GM04504 (cell line): ENCODE measurements at places on chromosomes 2 and 18.
A peak's percentile ranks its signal among the peaks of the same experiment; 100 is the strongest.

- no peak for DNase-seq
Measured at GRCh38 chr2:228039752-228040534, 141.5 kb downstream of the SPHKAP start.

DNA sequence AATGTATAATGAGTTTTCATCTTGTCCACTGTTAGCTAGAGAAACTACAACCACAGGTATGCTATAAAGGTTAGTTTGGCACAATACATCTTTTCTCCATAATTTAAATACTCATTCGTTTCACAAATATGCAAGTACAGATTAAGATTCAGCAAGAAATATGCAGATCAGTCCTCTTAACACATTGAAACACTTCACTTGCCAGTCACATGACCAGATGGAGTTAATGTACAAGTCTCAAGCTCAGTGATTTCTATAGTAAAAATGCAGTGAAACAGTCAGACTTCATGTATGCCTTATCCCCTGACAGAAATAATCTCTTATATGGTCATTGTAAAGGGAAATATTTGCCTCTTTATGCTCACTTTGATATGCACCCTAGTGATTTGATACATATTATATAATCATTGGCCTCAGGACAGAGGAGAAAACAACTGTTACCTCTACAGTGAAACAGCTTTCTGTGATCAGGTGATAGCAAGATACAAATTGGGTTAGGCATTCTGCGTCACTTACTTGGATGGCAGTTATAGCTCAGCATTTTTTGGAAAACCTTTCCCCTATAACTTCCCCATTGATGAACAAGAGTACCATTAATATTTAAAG is 104.6 kb downstream of the TCF4 start:
- DNase-seq, result no peak

DNA sequence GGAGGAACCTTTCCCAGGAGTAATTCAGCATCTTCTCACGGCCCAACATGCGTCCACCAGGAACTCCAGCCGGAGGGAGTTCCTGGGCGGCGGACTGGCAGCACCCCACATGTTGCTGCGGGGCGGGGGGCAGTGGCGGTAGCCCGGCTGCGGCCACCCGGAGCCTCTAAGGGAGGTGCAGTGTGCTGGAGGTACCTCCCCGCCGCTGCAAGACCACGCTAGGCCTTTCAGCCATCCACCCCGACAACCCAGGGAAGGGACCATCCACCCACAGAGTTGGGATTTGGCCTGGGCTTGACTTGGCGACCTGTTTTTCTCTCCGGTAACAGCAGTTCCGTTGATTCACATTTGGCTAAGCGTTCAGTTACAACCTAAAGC is 625 bp downstream of the LYPD6 start:
- DNase-seq, result no peak

- no peak for DNase-seq
Measured at GRCh38 chr2:71857636-71858035, 290.0 kb downstream of the CYP26B1 start.

DNA sequence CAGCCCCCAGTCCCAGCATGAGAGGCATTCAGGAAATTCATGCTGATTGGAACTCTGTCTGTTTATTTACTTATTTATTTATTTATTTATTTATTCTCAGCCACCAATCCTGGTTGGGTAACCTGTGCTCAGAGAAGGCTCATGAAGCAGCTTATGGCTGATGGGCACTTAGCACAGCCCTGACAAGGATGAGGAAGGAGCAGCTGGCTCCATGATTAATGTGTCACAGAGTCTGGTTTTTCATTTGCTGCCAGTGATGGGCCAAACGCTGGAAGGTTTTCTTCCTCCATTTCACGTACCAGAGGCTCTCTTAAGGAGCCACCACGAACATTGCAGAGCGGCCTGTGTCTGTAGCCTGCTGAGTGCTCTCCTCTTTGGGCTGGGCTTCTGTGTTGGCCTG is 28.3 kb upstream of the KCNS3 start:
- DNase-seq, result no peak

- no peak for DNase-seq
Measured at GRCh38 chr2:204796581-204796980, 251.3 kb downstream of the PARD3B start.

DNA sequence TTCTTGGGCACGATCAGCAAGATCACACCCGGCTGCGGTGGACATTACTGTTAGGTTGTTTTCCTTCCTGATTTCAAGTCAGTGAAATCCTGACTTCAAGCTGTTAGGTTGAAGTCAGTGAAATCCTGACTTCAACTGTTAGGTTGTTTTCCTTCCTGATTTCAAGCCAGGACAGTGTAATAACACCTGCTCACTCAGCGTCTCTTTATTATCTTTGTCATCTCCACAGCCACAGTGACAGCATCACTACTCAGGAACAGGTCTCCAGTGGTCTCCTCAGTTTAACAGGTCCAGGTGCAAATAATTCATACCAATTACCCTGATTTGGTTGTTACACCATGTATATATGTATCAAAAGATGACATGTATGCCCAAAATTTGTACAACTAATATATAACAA is 208.1 kb upstream of the REG3G start:
- DNase-seq, result no peak

- DNase-seq, result no peak
Measured at GRCh38 chr18:28594034-28594433, 417.1 kb upstream of the CDH2 start.

- DNase-seq, result no peak
Measured at GRCh38 chr2:558302-558642, 118.9 kb downstream of the TMEM18 start.

- DNase-seq, result no peak
Measured at GRCh38 chr2:109557309-109557708, 56.5 kb downstream of the SEPTIN10 start.

DNA sequence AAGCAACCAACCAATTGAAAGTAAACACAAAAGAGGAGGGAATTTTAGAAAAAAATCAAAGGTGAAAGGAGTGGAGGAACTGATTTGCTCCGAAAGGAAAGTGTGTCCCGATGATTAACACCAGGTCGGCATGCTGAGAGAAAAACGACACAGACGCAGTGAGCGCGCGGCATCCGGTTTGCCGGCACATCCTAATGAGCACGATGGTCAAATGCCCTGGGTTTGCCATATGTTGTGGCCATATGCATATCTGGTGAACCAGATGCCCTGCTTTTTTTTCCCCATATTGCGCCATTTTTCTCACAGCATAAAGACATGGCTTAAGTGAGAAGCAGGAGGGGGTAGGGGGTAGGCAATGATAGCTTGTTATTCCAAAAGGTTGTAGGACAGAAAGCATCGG is 626.7 kb downstream of the BCL11A start:
- DNase-seq, result no peak

DNA sequence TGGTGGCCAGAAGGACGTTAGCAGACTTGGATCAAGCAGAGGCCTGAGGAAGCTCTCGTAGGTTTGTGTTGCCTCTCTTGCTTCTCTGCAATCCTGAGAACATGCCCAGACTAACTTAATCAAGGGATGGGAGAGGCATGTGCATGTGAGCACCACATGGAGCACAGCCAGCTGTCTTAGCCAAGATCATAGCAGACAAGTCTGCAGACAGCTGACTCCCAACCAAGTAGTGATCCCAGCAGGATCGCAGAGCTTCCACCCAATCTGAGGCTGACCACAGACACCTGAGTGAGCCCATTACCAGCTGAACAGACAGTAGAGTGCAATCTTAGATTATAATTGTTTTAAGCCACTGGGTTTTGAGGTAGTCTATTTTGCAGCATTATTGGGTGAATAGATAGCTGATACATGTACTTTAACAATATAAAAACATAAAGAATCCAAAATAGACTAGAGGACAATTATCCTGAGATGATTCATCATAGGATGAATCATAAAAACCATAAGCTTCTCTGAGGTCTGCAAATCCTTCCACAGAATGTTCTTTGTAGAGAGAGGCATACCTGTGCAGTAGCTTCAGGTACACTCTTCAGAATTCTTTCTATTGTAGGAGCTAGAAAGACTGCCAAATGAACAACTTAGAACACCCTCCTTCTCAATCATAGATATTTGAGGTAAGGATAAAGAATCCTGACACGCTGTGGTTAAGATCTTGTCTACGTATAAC is 25.2 kb upstream of the FAM110C start:
- no peak for DNase-seq

DNA sequence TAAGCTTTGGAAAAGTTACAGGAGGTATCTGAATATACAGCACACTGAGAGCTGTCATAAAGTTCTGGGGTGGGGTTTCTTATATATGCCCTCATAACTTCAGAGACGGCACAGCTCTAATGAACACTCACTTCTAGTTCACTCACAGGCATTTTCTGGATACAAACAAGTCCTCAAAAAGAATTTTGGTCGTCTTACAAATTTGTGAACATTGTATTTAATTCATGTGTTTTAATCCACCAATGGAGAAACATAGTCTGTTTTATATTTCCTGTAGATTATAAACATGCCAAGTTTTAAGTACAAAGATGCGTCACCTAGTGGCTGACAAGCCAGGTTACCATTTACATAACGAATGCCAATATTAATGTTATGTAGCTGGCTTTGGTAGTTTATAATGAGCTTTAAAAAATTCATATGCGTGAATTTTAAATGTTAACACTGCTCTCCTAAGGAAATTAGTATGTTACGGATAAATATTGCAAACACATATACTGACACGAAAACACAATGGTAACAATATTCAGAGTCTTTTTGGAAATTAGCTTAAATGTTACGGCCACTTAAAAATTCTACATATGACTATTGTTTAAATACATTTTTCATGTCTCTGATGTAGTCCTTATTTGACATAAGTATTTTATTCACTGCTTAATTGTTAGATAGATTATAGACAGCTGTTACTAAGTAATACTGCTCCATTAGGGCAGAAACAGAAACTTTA is 2.5 kb downstream of the COL3A1 start:
- DNase-seq, result no peak

DNA sequence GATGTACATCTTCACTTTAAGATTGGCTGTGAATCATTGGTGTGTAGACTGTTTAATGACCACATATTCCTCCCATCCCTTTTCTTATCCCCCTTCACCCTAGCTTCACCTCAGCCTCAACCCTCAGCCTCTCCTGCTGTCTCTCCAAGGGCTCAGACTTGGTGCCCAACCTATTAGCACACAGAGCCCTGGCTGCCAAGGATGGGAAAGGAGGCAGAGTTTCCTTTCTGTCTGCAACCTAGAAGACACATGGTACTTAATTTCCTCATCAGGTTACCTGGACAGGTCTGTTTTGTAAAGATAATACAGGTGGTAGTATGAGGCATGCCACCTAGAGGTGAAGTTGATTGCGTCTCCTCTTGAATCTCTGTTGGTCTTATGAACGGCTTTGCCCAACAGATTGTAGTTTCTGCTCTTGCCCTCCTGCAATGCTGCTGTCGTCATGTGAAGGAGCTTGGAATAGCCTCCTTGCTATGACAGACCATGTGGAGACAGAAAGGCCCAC is 44.5 kb upstream of the RMND5A start:
- DNase-seq, result no peak

DNA sequence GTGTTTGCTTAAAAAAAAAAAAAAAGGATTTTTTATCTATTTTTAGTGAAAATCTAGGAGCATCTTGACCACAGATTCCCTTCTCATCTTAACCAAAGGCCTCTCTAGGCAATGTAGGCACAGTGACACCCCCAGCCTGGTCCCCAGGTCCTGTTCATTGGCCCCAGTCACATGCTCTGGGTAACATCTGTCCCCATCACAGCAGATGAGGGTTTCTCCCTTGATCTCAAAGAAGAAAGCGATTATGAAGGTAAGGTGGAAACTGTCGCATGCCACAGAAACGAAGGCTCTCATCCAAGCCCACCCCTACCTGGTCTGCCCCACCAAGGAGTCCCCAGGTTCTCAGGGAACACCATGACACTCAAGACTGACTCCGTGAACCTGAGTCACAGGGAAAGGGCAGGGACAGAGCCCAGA is 4.7 kb downstream of the HS6ST1 start:
- DNase-seq, result no peak

DNA sequence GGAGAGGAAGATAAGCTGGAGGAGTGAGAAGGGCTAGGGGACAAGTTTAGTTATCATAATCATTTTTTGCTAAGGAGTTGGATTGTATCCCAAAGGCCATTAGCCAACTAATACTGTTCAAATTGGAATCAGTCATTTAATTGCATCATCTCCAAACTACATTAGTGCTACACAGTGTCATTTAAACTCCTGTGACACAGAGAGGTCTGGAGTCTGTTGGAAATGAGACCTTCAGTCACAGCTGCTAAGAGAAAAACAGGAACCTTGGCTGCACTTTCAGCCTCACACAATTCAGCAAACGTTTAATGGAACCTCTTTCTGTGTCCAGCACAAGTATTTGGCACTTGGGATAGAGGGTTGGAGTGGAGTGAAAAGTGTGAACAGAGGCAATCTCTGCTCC is 175.5 kb upstream of the MGAT5 start:
- DNase-seq, result no peak

GRCh38 chr2:20352230-20352578 is 1.6 kb upstream of the PUM2 start:
- DNase-seq, result no peak

- DNase-seq, result peak; percentile 75
Measured at GRCh38 chr2:118386641-118387302, 298.5 kb downstream of the INSIG2 start.

DNA sequence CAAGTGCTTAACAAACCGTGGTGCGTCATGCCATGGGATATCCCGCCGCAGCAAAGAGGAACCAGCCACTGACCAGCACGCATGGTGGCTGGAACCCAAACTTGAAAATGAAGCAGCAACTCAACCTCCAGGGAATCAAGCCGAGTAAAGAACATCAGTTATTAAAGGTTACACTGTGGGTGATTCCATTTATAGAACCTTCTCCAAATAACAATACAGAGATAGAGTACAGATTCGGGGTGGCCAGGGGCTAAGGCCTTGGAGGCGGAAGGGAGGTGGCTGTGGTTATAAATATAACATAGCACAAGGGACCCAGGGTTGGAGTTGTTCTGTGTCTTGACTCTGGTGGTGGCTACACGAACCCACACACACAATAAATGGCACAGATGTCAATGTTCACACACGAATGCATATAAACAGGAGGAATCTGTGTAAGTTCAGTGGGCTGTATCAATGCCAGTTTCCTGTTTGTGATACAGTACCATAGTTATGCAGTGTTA is 123.1 kb downstream of the EIPR1 start:
- DNase-seq, result no peak

DNA sequence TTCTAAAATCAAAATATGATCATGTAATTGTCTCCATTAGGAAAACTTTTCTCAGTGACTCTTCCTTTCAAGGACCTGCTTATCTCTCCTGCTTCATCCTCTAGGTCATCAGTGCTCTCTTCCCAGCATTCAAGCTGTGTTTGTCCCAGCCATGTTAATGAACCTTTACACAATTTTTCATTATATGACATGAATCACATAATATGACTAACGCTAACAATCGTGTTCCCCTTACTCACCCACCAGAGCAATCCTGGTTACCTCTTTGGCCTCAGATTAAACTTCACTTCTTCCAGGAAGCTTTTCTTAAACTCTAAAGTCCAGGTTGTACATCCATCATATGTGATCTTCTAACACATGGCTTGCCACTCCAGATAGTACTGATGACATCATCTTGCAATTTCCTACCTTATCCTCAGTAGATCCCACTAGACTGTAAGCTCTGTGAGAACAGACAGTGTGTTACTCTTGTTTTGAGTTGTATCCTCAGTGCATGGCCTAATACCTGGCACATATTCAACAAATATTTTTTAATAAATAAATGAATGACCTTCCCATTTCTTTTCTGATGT is 882.9 kb upstream of the ZEB2 start:
- no peak for DNase-seq
